ENCODE measurements at places on chromosomes 6 and 20.

DNA sequence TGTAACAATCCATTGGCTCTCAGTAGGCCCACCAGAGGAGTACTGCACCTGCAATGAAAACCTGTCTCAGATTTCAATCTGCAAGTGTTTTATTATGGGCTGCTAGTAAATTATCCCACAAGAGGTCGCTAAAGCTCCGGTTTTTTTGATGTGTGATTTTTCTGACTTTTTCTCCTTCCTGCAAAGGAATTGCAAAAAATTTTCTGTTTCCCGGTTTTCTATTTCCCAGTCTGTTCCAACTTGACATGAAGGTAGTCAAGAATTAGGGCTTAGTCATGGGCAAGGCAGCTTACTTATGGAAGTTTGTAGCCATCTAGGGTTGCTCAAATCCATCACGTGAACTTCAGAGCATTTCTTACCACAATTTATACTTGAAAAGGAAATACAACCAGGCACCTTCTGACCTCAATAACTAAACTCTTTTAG, 38.5 kb upstream of the AHI1 start:
- peak; percentile 81 for DNase-seq

DNA sequence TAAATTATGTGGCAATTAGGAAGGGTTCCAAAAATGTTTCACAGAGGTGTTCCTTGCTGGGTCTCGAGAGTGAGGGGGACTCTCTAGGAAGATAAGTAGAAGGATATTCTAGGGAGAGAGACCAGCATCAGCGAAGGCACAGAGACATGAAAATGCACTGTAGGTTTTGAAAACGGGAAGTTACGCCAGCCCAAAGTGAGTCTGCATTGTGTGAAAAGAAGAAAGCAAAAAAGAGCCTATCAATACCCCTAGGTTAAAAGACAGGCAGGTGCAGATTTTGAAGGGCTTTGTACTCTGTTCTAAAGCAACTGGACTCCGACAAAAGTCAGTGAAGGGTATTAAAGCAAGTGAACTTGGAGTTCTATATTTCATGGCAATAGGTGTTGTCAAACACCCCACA, 25.7 kb upstream of the MRAP2 start:
- DNase-seq, result no peak

DNA sequence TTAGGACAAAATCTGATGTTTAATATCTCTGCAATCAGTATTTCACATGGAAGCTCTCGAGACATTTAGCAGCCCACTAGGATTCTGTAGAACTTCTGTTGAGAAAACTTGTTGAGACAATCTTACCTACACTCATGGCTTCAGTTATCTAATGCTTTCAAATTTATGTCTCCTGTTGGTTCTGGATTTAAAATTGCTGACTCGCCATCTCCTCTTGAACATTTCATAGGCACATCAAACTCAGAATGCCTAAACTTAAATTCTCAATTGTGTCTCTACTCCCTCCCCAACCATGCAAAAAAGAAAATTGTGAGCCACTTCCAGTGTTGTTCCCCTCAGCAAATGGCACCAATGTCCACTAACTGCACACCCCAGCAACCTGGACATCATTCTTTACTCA, 142.5 kb upstream of the AHI1 start:
- no peak for DNase-seq

- no peak for DNase-seq
Measured at GRCh38 chr20:6663751-6664388, 103.6 kb upstream of the BMP2 start.

DNA sequence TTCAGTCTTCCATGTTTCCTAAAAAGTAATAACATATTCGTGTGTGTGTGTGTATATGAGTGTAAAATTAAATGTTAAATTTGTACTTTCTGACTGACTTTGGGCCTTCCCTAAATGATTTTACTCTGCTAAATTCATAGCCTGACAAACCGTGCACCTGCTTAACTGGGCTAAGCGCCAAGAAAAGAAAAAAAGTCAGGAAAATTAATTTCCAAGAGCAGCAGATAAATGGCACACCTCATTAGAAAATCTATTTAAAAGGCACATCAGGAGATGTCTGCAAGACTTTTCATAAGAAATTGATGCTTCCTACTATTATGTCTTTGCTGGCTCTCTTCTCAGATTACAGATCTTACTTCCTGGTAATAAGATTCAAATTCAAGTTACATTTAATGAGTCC, 72.4 kb downstream of the TRDN start:
- no peak for DNase-seq

GRCh38 chr20:10125757-10126156, 91.0 kb downstream of the ANKEF1 start:
- no peak for DNase-seq

DNA sequence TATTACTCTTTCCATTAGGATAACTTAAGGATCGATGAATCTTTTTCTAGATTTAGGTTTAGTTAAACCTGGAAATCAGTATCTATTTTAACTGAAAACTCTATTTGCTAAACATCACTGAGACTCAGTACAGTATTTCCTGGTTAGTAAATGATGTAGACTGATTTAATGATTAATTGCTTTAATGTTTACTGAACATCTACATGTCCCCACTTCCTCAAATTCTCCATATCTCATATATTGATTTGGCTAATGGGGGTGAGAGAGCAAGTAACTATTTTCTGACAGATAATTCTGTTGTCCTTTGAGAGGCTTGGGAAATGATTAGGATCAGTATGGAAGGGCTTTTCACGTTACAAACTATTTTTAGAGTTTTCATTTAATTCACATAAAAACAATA, 10.3 kb downstream of the MKKS start:
- DNase-seq, result no peak

- peak; percentile 1 for DNase-seq
Measured at GRCh38 chr6:119647309-119647708, 297.7 kb upstream of the MAN1A1 start.

DNA sequence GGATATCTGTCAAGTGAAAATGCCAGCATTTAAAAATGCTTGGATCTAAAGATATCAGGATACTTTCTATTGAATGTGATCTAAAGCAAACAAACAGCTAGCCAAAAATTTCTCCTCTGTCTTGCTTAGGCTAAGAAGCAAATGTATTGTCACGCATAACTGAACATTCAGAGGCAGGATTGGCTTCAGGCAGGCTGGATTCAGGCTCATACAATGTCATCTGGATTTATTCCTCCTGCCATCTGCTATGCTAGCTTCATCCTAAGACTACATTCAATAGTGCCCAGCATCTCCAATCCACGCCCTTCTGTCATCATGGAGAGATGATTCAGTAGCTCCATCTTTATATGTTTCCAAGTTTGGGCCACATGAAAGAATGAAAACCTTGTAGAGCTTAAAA, 27.1 kb downstream of the PFDN4 start:
- DNase-seq, result no peak

GRCh38 chr6:169536446-169537170, 165.2 kb downstream of the WDR27 start:
- DNase-seq, result peak; percentile 51

- no peak for DNase-seq
Measured at GRCh38 chr6:130620338-130620781, 206.8 kb upstream of the SMLR1 start.

GRCh38 chr6:85714893-85715530, 72.3 kb upstream of the SYNCRIP start:
- no peak for DNase-seq

DNA sequence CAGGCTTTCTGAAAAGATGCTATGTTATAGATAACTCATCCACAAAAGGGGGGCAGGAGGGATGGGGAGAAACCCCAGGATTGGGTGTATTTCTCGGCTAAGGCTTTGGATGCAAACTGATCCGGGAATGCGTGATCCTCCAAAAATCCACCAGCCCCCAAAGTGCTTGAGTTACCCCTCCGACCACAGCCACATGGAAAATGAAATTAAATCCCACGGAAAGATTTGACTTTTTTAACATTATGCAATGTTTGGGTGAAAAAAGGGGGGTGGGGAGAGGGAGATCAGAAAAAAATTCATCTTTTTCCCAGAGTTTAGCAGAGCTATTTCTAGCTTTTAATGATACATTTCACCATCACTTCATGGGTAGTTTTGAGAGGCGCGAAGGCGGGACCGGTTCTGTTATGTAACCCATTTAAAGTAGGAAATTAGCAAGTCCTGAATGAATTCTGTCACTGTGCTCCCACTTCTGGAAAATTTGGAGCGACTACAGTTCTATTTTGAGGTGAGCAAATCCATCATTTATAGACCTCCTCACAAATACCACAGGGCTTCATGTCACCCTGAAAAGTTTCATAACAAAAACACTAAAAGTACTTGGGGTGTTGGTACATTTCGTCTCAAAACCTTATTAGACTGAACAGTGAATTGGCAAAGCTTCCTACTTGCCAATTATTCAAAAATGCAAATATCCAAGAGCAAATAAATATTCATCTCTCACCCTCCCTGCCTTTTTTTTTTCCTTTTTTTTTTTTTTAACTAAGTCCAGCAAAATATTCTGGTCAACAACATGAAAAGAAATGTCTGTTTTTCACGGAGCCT, 51.9 kb upstream of the NFATC2 start:
- no peak for DNase-seq

DNA sequence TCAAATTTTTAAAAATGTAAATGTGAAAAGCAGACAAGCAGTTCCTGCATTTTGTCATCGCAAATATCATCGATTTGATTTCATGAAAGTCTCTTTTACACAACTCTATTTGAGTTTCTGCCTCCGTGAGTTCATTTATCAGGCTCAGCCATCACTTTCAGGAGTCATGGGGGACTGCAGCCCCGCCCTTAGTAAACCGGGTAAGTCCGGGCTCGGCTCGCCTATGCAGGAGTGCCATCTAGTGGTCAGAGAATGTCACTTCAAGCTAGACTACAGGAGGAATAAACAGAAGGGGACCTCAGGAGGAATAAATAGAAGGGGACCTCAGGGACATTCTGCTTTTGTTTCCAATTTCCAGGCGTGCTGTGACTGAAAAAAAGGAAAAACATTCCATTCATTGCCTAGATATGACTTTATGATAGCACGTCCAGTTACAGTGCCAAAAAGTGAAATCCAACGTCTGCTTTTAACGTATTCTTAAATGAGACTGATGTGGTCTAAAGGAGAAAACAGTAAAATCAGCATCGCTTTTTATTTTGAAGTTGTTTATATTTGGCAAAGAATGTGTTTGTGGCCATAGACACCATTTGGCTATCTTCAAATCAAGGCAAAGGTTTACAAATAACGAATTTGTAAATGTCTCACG, 333.9 kb downstream of the HACE1 start:
- DNase-seq, result peak; percentile 17

DNA sequence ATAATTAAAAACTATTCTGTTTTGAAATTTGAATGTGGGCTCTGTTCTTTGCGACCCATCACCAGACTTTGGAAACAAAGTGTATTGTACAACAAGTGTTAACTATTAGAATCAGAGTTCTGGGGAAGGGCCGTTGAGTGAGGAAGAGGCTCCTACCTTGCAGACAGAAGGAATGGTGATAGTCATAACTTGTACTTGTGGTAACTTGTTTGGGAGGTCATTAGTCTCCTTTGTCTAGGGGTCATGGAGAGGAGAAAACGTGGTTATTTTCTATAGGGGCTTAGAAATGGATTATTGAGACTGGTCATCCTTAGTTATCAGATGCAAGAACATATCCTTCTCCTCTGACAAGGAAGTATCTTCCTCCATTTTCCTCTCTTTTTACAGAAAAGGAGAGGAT, 174.8 kb downstream of the BMP2 start:
- no peak for DNase-seq

DNA sequence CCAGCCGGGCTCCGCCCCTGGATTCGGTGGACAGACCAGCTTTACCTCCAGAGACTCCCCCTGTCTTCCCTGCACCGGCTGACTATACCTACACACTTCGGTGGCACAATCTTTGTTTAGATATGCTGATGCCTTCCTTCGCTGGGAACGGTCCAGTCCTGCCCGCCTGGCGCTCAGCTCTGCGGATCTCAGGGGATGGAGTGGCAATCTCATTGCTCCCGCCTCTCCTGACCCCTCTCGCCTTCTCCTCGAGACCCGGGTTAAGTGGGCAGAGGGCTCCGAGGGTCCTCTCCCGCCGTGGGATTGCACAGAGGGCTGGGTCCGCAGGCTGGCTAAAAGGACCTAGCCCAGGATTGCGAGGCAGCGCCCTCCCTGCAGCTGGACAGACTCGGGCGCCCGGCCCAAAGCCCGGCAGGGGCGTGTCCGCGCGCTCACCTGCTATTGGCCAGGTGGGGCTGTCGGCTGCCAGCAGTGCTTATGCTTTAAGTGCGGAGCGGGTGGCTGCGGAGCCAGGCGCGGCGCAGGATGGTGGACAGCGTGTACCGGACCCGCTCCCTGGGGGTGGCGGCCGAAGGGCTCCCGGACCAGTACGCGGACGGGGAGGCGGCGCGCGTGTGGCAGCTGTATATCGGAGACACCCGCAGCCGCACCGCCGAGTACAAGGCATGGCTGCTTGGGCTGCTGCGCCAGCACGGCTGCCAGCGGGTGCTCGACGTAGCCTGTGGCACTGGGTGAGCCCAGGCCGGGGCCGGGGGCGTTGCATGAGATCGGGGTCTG, at the start of gene GNMT:
Gene GNMT, plus strand, starts transcription at position 512 of the 777 bp plus-strand sequence. Its CDS starts 14 bp downstream, at position 526.
- DNase-seq, result no peak

GRCh38 chr20:37335642-37336368, 10.1 kb upstream of the SRC start:
- no peak for DNase-seq

Data from AG09309 (cell line).